DMS 273 treated with DMSO at 0.1 percent for 48 hours (cell line): ENCODE measurements at places on chromosomes 5 and 9.

GRCh38 chr5:127754259-127754658 is 51.1 kb downstream of the CCDC192 start:
- peak; percentile 16 for DNase-seq

GRCh38 chr5:179393078-179393477 is 47.8 kb upstream of the ADAMTS2 start:
- DNase-seq = no peak

DNA sequence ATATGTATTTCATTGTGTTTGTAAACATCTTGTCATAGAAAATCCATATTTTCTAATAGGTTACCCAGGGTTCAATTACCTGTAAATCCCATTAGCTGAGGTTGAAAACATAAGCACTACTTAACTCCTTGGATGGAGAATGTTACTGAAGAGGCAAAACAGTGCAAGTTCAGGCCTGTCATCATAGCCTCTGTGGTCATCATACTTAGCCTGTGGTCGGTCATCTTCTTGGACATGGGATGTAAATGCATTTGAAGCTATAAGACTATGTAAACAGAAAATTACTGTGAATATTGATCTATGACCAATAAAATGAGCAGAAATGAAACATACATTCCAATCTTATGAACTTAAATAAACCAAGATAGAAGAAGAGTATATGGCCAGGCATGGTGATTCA is 164.7 kb downstream of the CHSY3 start:
- no peak for DNase-seq

- no peak for DNase-seq
Measured at GRCh38 chr5:131461742-131462141, 173.3 kb downstream of the RAPGEF6 start.

DNA sequence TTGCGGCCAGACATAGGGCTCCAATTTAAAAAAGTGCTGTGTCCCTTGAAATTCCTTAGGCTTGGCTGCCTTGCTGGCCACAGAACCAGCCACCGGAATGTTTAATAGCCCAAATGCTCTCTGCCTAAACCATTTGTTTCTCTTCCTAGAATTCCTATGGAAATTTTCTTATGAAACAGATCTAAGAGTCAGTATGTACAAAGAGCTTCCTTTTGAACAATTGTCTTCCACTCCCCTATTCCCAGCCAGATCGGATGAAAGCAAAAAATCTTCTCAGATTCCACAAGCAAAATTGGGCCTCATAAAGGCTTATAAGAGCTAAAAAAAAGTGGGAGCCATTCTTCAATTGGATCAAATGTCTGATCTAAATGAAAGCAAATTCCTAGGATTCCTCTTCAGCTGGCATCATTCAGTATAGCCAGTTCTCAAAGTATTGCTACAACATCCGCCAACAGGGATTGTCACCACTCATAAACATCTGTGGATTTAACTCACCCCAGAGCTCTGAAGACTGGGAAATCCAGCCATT is 104.3 kb downstream of the CEMIP2 start:
- no peak for DNase-seq

- no peak for DNase-seq
Measured at GRCh38 chr5:172482156-172483020, 28.1 kb upstream of the SH3PXD2B start.

DNA sequence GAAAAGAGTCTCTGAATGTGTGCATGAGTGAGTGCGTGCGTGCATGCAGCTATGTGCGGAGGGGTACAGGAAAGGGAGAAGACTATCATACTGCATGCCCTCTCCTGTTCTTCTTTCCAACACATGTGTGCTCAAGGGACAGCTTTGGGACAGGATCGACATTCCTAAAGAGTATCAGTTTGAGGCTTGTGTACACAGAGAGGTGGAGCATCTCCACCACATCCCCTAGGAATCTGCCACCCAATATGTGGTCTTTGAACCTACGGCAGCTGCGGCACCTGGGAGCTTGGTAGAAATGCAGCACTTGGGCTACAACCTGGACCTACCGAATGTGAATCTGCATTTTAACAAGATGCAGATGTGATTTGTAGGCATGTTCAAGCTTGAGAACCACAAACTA is 132.3 kb upstream of the GLRA1 start:
- DNase-seq = no peak

DNA sequence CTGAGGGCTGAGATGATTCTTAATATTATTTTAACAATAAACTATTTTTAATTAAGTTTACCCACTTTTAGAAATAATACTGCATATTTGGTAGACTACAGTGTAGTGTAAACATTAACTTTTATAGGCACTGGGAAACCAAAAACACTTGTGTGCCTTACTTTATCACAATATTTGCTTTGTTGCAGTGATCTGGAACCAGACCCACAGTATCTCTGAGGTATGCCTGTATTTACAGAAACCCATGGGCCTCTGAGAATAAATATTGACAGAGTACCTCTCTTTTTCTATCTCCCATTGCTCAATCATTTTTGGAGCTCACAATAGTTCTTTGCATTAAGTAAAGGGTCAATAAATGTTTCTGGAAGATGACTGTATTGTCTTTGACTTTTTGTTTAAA is 73.3 kb downstream of the SLCO4C1 start:
- DNase-seq = no peak

- no peak for DNase-seq
Measured at GRCh38 chr5:143635146-143635752, 176.7 kb upstream of the HMHB1 start.

GRCh38 chr9:96376891-96377874 is 6.3 kb downstream of the SLC35D2 start:
- no peak for DNase-seq
